ENCODE measurements at places on chromosomes 3 and 15.

GRCh38 chr3:27138562-27138961, 230.6 kb downstream of the NEK10 start:
- no peak for DNase-seq

DNA sequence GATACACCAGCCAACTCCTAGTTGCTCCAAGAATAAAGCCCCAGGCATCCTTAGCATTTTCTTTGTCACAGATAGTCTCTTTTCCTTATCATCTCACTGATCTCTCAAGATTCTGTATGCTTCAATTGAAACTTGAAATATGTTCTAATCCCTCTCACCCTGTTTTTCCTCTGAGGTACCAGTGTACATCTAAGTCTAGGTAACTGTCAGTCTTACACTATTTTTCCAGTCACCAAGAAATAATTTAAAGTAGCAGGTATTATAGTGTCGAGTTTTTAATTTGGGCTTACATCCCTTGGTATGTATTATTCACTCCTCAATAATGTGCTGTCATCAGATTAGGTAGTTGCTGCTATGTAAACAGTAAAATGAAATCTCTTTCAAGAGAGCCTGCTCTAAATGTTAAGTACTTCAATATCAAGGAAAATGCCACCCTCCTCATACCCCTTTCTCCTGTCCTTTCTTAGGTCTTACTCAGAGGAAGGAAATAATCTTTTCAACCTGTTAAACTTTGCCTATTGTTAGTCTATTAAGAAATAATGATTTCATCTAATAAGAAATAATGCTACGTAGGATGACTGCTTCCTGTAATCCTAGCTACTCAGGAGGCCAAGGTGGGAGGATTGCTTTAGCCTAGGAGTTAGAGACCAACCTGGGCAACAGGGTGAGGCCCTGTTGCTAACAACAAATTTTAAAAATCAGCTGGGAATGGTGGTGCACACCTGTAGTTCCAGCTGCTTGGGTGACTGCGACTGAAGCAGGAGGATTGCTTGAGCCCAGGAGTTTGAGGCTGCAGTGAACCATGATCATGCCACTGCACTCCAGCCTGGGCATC, 39.8 kb downstream of the TSC22D2 start:
- no peak for DNase-seq

- no peak for DNase-seq
Measured at GRCh38 chr3:122535964-122536631, 21.4 kb upstream of the KPNA1 start.

GRCh38 chr3:143585720-143586456, 262.4 kb downstream of the SLC9A9 start:
- no peak for DNase-seq

GRCh38 chr3:125211523-125212090, 941 bp downstream of the SLC12A8 start:
- DNase-seq = no peak

DNA sequence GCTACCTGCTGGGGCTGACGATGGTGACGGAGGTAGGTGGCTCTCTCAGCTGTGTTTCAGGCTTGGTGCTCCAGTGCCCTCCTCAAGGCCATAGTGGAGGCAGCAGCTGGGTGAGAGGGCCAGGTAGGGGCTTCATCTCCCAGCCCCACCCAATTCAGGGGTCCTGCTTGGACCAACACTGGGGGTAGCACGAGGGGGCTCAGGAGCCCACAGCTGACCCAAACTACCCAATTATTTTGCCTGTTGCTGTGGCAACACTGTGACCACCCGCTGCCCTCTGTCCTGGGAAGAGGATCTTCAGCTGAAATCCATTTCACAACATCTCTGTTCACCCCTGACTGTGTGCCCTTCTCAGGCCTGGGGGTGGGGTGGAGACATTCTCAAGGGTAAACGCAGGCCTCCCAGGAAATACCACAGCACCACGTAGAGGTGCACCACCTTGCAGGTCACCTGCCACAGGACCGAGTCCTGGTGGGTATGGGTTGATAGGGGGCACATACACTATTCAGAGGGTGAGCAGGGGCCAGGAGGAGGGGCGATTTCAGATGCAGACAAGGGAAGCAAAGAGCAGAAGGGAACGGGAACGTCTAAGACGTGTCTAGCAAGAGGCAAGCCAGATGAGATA, 62.7 kb downstream of the GRIP2 start:
- no peak for DNase-seq

DNA sequence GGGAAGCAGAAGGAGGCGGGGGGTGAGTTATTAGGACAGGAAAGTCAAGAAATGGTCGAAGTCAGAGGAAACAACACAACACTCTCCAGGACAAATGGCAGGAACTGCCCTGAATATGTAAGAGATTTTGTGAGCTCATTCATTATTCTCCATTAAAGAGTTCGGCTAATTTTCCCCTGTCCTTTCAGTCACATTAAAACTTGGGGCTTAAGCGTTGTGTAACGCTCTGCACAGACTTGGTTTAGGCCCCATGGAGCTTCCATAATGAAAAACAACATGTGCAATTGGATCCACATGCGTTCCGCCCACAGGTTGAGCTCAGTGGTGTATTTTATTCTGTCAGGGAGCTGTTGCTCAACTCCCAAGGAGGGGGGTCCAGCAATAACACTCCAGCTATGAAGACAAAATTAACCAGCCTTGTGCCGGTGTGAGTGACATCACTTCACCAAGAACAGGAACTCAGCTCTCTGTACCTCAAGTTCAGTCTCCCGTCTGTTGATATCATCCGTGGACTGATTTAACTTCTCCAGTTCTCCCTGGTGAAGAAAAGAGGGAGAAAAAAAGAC, 2.3 kb downstream of the SH3BP5 start:
- DNase-seq = no peak

GRCh38 chr3:194860725-194861124, 175.0 kb downstream of the FAM43A start:
- DNase-seq = no peak

GRCh38 chr15:77837649-77838025, 204.9 kb upstream of the LINGO1 start:
- no peak for DNase-seq

- DNase-seq = no peak
Measured at GRCh38 chr3:177594096-177594495, 396.8 kb upstream of the TBL1XR1 start.

DNA sequence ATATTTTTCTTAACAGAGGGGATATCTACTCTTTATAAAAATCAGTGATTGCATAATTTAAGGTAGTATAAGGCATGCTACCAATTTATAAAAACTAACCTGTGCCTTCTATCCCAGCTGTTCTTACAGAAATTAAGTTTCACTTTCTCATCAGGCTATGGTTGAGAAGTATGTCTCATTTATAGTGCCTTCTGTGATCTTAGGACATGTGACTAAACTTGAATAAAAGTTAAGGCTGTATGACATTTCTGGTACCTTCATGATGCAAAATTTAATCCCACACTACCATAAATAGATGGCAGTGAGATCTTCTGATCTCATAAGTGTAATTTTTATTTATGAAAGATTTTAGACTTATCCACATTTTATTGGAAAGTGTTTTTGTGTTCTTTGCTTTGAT, 12.6 kb downstream of the TIPARP start:
- DNase-seq = no peak

DNA sequence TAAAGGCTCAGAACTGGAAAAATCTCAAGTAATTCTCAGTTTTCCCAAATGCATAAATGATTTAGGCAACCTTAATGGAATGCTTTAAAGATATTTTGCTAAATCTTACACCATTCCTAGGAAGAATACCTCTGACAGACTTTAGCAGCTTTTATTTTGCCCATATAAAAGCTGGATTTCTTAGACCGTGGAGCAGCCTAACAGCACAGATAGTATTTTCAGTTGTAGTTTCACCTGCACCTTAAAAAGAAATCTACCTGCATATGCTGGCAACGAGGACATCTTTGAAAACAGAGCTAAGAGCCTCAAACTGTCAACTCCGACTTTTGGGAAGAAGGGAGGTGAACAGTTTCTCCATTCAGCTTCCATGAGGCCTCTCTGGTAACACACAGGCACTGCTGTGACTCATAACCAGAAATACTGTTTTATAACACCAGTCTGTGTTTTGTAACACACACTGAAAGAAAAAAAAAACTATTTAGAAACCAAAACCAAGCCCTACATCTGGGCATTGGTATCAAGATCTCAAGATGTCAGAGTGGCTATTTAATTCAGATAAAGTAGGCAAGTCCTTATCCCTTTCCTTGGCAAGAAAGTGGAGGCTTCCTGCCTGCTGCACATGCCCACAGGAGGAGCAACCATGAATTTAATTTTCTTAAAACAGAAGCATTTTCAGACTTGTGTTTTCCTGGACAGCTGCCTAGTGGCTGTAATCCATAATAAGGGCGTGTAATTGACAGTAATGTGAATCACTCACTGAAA, 181.5 kb upstream of the ICE2 start:
- no peak for DNase-seq

GRCh38 chr3:179801263-179801662, 148.4 kb downstream of the USP13 start:
- no peak for DNase-seq

GRCh38 chr15:65926459-65926858, 57.2 kb downstream of the RAB11A start:
- no peak for DNase-seq

- no peak for DNase-seq
Measured at GRCh38 chr3:25478211-25478757, 50.2 kb downstream of the RARB start.

GRCh38 chr15:31259562-31260252, 66.9 kb upstream of the KLF13 start:
- DNase-seq = no peak

- DNase-seq = no peak
Measured at GRCh38 chr3:24048843-24049242, 103.8 kb downstream of the NR1D2 start.

GRCh38 chr3:30962084-30962483, 67.6 kb upstream of the GADL1 start:
- no peak for DNase-seq

DNA sequence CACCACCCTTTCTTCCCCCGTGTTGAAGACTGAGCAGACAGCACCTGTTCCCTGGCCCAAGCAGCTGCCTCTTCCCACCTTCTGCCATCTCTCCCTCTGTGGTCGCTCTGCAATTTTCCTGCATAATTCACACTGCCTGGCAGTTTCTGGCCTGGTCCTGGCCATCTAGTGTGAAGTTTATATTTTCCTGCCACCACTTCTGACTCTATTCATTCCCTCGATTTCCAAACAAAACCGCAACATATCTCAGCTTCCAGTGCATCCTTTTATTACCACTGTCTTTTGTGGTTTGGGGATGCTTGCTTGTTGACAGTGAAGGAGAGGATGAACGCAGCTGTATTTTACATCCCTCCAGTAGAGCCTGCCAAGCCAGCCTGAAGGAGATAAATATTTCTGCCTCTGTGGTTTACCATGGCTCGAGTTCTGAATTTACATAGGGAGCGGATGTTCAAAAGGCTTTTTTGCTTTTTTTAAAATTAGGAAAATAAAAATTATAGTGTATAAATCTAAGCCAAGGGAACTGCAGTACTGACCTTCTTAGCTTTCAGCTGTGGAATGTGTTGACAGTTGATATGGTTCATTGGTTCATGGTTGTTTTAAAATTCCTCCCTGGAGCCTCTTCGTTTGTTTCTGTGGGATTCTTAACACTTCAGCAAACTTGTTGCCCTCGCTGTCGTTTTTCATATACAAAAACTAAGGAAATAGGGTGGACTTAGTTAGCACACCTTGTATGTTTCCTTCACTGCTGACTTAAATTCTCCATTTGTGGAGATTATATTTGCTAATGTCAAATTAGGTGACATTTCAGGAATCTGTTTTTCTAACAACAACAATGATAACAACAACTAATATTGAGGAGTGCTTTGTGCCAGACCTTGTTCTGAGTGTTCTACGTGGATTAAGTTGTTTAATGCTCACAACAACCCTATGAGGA, 250.5 kb downstream of the ADAMTSL3 start:
- no peak for DNase-seq
